RWPE2 (cell line): ENCODE measurements at places on chromosomes 5 and 9.
A peak's percentile ranks its signal among the peaks of the same experiment; 100 is the strongest.

- H3K4me1 ChIP-seq = peaks cover 25% of the 10 kb centered on the region
- H3K27ac ChIP-seq = no peak overlapping the region
- no peak for DNase-seq
- no peaks in the 10 kb centered on the region for H3K27me3 ChIP-seq
- H3K36me3 ChIP-seq = no peaks in the 10 kb centered on the region
Observed at GRCh38 chr9:134629061-134629585, 12.5 kb upstream of the COL5A1 start.

- no peak overlapping the region for H3K27ac ChIP-seq
- DNase-seq = no peak
- no peaks in the 10 kb centered on the region for H3K36me3 ChIP-seq
Observed at GRCh38 chr5:170554521-170555267, 50.9 kb downstream of the KCNIP1 start.

DNA sequence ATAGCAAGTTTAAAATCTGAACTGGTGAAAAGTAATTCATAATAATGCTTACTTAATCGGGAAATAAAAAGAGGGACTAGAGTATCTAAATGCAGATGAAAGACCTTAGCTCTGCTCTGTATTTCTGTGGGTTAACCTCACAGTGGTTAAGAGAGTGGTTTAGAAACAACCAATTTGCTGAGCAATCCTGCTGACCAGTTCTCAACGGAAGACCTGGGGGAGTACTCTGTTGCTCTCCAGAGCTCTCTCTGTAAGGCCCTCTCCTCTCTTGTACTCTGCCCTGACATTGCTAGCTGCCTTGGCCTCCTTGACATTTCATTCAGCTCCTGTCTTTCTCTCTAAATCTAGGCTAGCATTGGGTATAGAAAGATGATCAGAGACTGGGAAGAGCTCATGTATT is 1186.6 kb upstream of the SEMA6A start:
- peaks cover 27% of the 10 kb centered on the region for H3K27me3 ChIP-seq

GRCh38 chr5:54066433-54066832 is 243.9 kb downstream of the ARL15 start:
- no peaks in the 10 kb centered on the region for H3K27me3 ChIP-seq
- no peak overlapping the region for H3K4me3 ChIP-seq
- H3K4me1 ChIP-seq = peaks cover 7% of the 10 kb centered on the region
- H3K27ac ChIP-seq = no peak overlapping the region
- H3K36me3 ChIP-seq = no peaks in the 10 kb centered on the region
- DNase-seq = no peak

GRCh38 chr5:58929726-58930125 is 346.9 kb downstream of the RAB3C start:
- H3K4me1 ChIP-seq = peaks cover 6% of the 10 kb centered on the region
- no peak overlapping the region for H3K27ac ChIP-seq
- H3K36me3 ChIP-seq = no peaks in the 10 kb centered on the region
- no peak for DNase-seq
- H3K4me3 ChIP-seq = no peak overlapping the region
- H3K27me3 ChIP-seq = no peaks in the 10 kb centered on the region

- no peaks in the 10 kb centered on the region for H3K36me3 ChIP-seq
- H3K4me1 ChIP-seq = no peaks in the 10 kb centered on the region
- no peak overlapping the region for H3K27ac ChIP-seq
- DNase-seq = no peak
- no peaks in the 10 kb centered on the region for H3K27me3 ChIP-seq
- H3K4me3 ChIP-seq = no peak overlapping the region
Observed at GRCh38 chr5:78653681-78654366, 5.3 kb upstream of the LHFPL2 start.

DNA sequence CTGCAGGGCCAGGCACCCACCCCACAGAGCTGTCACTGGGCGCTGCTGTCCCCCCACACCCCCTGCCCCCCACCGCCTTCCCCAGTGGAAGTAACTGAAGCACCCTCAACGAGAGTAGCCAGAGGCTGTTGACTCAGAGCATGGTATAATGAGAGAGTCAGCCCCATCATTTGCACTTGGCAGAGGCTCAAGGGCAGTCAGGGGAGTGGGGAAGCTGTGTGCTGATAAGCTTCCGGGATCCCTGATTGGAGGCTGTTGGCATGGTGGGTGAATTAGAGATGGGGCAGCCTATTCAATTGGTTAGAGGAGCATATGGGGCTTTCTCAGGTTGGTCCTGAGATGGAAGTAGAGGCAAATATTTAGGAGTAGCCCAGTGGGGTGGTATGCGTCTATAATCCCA is 77.1 kb upstream of the GOLM1 start:
- H3K27me3 ChIP-seq = no peaks in the 10 kb centered on the region
- DNase-seq = no peak
- H3K4me3 ChIP-seq = no peak overlapping the region
- no peak overlapping the region for H3K27ac ChIP-seq

- no peaks in the 10 kb centered on the region for H3K27me3 ChIP-seq
- H3K36me3 ChIP-seq = peaks cover 49% of the 10 kb centered on the region
- DNase-seq = no peak
Observed at GRCh38 chr5:172835290-172835993, 1.4 kb downstream of the ERGIC1 start.

GRCh38 chr5:124263680-124264491 is 482.6 kb downstream of the ZNF608 start:
- H3K4me3 ChIP-seq = no peak overlapping the region
- no peaks in the 10 kb centered on the region for H3K4me1 ChIP-seq
- H3K36me3 ChIP-seq = no peaks in the 10 kb centered on the region
- H3K27ac ChIP-seq = no peak overlapping the region
- H3K27me3 ChIP-seq = peaks cover 10% of the 10 kb centered on the region

DNA sequence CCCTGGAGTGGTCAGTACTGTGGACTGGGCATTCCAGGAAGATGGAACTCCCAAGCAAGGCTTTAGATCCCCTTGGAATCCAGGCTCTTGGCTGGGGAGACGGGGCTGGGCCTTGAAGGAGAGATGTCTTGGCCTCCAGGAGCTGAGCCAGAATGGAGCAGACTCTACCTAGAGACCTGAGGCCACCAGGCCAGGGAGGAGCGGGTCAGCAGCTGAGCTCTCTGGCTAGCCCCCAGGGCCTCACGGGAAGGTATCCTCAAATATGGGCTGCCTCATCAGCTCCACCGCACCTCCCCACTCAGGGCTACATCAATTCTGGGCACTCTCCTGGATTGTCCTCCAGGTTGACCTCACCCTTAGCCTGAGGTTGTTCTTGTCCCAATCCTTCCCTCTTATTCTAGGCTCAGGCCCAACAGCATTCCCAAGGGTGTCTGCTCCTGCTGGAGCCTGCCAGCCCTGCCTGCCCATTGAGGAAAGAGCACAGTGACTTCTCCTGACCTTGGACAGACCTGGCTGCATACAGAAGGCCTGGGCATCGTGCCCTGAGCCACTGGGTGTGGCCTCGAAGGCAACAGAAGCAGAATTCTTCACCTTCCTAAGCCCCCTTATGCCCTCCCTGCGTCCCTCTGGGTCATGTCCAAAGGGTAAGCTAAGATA is 3.0 kb upstream of the PDLIM4 start:
- DNase-seq = peak; percentile 40
- no peak overlapping the region for H3K27ac ChIP-seq
- H3K36me3 ChIP-seq = no peaks in the 10 kb centered on the region
- no peak overlapping the region for H3K4me3 ChIP-seq
- H3K27me3 ChIP-seq = no peaks in the 10 kb centered on the region
- peaks cover 11% of the 10 kb centered on the region for H3K4me1 ChIP-seq

GRCh38 chr9:79480639-79481038 is 91.1 kb upstream of the TLE4 start:
- no peaks in the 10 kb centered on the region for H3K27me3 ChIP-seq
- H3K4me3 ChIP-seq = no peak overlapping the region
- no peaks in the 10 kb centered on the region for H3K36me3 ChIP-seq
- H3K4me1 ChIP-seq = peaks cover 17% of the 10 kb centered on the region
- H3K27ac ChIP-seq = no peak overlapping the region

GRCh38 chr9:112404508-112404932 is 24.6 kb downstream of the HSDL2 start:
- H3K4me1 ChIP-seq = no peaks in the 10 kb centered on the region
- no peak overlapping the region for H3K27ac ChIP-seq
- peaks cover 28% of the 10 kb centered on the region for H3K36me3 ChIP-seq
- H3K27me3 ChIP-seq = no peaks in the 10 kb centered on the region
- H3K4me3 ChIP-seq = no peak overlapping the region
- no peak for DNase-seq

- no peak overlapping the region for H3K27ac ChIP-seq
- no peaks in the 10 kb centered on the region for H3K36me3 ChIP-seq
- no peaks in the 10 kb centered on the region for H3K27me3 ChIP-seq
Observed at GRCh38 chr5:147661541-147661940, 121.0 kb downstream of the JAKMIP2 start.

DNA sequence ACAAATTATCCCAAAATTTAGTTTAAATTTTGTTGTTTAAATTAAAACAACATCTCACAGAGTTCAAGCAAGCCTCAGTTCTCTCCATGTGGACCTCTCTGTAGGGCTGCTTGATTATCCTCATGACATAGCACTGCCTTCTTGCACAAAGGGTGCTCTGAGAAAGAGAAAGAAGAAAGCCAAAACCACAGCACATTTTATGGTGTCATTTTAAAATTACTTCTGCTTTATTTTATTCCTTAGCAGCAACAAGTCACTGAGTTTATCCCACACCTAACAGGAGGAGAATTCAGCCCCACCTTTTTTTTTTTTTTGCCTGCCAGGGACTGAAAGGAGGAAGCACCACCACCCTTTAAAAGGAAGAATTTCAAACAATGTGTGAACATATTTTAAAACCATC is 12.8 kb upstream of the KCNV2 start:
- no peaks in the 10 kb centered on the region for H3K27me3 ChIP-seq
- H3K4me3 ChIP-seq = no peak overlapping the region
- H3K27ac ChIP-seq = no peak overlapping the region
- H3K36me3 ChIP-seq = no peaks in the 10 kb centered on the region
- no peak for DNase-seq

- H3K27me3 ChIP-seq = no peaks in the 10 kb centered on the region
- H3K36me3 ChIP-seq = no peaks in the 10 kb centered on the region
- DNase-seq = no peak
- no peak overlapping the region for H3K27ac ChIP-seq
- peaks cover 3% of the 10 kb centered on the region for H3K4me1 ChIP-seq
- no peak overlapping the region for H3K4me3 ChIP-seq
Observed at GRCh38 chr5:169185626-169186025, 115.3 kb downstream of the SLIT3 start.

GRCh38 chr5:138336952-138337684 is 948 bp upstream of the FAM53C start:
- H3K36me3 ChIP-seq = peaks cover 26% of the 10 kb centered on the region
- H3K4me1 ChIP-seq = no peaks in the 10 kb centered on the region
- DNase-seq = no peak
- peak overlapping the region; percentile 52 for H3K4me3 ChIP-seq
- H3K27ac ChIP-seq = peak overlapping the region; percentile 43
- no peaks in the 10 kb centered on the region for H3K27me3 ChIP-seq

DNA sequence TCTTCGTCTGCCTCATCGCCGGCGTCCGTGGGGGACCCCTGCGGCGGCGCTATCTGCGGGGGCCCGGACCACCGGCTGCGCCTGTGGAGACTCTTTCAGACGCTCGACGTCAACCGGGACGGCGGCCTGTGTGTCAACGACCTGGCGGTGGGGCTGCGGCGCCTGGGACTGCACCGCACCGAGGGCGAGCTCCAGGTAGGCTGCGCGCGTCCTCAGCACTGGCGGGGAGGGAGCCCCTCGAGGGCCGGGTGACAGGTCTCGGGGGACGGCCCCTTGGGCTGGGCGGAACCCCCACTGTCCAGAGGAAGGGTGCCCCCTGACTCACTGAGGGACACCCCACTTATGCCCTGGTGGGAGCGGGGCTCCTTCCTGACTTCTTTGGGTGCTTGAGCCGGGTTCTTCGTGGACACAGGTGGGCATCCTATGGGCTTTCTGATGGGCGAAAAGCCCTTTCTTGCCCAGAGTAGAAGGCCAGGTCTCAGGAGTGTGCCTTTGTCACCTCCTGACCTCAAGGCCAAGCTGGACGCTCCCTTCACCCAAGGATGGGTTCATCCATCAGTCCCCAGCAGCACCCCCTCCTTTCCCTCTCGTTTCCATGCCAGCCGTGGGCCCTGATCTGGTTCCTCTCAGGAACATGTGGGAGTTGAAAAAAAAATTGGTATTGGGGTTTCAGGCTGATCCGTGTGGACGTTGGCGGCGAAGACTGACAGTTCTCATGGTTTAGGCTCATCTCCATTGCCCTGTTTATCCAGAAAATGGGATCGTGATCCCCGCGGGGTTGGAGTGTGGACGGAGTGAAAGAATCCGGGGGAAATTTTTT is 564 bp downstream of the SLC25A25 start:
- peak; percentile 57 for DNase-seq
- no peaks in the 10 kb centered on the region for H3K36me3 ChIP-seq
- peak overlapping the region; percentile 55 for H3K4me3 ChIP-seq
